ENCODE measurements at places on chromosomes 13 and 19.
A peak's percentile ranks its signal among the peaks of the same experiment; 100 is the strongest.

- DNase-seq = no peak
These were observed 4.0 kb downstream of the MRPL54 start for GRCh38 chr19:3766520-3766919.

- DNase-seq = no peak
These were observed 99.6 kb upstream of the MCF2L start for GRCh38 chr13:112869202-112870050.

DNA sequence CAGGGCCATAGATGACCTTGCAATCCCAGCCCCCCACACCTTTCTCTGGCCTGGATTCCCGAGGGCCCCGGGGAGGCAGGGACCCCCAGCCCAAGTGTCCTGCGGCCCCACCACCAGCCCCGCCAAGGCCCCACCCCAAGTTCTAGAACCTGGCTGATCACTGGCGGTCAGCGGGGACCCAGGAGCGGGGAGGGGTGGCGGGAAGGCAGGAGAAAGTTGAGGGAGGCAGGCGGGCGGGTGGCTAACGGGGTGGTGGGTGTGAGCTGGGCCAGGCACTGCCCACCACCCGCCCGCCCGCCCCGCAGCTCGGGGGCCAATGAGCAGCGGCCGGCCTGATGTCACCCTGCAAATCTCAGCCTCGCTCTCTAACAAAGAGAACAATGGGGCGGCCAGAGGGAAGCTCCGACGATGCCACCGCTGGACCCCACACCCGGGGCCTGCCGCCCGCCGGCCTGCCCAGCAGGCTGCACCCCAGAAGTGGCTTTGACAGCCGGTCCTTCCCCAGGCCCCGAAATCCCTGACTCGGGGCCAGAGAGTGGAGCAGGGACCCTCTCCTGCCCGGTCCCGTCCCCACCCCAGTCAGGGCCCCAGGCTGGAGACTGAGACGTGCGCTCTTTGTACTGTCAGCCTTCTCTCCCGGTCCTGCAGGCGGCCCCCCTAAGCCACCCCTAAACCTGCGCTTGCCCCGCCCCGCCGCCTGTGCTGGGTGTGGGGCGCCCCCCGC, 1.6 kb downstream of the MEX3D start:
- no peak for DNase-seq

DNA sequence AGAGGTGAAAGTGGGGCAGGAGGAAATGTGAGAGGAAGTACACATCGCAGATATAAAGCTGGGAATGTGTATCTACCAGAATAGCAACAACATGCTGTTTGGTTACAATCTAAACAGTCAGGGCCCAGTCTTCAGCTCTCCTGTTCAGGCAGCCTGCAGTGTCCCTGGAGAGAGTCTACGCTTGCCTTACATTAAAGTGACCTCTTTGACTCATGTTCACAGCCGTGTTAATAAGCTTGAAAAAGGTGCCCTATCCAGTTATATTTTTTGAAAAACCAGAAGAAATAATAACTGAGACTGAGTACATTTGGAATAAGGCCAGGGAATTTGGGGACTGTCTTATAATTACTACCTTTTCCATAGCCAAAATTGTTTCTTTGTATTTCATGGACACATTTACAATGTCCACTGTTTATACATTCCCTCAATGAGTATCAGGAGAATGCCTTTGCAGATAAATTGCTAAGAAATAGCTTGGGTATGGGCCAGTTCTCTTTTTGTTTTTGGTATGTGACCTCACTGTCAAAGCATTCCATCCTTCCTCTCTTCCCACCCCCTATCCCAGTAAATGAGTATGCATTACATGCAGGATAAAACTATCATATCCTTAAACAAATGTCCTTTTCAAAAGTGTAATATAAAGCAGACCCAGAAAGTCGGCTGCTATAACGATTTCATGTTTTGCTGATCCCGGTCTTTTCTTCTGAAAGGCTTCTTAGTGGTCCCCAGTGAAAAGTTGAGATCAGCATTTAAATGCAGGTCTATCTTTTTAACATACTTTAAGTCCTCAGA, 82.6 kb downstream of the PCDH9 start:
- DNase-seq = no peak

- DNase-seq = no peak
These were observed 6.0 kb upstream of the NKPD1 start for GRCh38 chr19:45166723-45167252.

DNA sequence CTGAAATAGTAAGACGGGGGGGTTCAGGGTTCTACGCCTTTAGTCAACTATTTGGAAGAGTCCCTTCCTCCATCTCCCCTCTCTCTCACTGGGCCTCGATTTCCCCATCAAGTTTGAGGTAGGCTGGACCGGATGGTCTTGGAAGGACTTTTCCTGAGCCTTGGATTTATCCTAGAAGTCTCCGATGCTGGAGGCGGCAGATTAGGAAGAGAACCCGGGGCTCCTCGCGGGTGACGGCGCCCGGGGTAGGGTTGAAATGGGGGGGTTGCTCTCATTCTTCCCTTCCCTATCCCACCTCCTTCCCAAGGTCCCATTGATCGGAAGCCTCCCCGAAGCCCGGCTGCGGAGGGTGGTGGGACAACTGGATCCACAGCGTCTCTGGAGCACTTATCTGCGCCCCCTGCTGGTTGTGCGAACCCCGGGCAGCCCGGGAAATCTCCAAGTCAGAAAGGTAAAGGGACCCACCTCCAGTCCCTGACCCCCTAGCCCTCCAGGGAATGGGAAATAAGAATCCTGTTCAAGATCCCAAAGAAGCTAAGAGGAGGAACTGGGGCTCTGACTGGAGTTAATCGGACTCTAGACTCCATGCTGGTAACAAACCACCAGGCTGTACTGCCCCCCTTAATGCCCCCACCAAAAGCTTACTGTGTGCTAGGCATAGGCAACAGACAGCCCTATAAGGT, 781 bp downstream of the QPCTL start:
- peak; percentile 79 for DNase-seq

- DNase-seq = no peak
These were observed 105.0 kb downstream of the MBNL2 start for GRCh38 chr13:97327086-97327485.

DNA sequence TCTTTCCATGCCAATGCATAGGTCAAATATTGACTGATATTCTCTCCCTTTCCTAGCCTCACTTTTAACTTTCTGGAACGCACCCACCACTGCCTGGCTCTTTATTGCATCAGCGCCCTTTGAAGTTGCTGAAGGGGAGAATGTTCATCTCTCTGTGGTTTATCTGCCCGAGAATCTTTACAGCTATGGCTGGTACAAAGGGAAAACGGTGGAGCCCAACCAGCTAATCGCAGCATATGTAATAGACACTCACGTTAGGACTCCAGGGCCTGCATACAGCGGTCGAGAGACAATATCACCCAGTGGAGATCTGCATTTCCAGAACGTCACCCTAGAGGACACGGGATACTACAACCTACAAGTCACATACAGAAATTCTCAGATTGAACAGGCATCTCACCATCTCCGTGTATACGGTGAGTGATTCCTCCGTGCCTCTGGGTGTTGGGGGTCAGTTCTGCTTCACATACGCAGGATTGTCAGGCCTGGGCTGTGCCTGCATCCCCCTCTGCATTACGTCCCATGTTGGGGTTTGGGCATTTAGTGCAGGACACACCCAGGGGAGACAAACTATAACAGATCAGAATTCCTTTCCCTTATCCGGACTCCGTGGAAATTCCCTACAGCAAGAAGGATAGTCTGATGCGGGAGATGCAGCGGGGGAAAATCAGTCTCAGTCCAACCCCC, 1.3 kb downstream of the CEACAM21 start:
- DNase-seq = no peak

DNA sequence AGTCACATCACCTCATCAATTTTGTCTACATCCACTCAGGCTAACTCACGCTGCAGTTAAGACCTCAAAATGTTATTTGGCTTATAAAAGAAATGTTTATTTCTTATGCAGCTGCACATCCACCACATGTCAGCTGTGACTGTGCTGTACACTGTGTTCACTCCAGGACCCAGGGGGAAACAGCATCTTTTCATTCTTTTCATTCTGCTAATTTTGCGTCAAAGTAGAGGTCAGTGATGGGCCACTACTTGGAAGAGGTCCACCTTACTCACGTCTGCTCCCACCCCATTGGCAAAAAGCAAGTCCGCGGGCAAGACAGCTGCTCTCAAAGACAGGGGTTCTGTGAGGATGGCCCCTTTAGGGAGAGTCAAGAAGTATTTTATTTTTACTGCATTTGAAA, 4.5 kb upstream of the DCT start:
- DNase-seq = no peak

Measured in stimulated activated CD4-positive, alpha-beta T cell treated with anti-CD3 and anti-CD28 coated beads, Interleukin-12 subunit alpha, Interleukin-12 subunit beta, amount 100 ng/mL, for 4 hours (primary cell).